ENCODE measurements at places on chromosomes 4 and X.

DNA sequence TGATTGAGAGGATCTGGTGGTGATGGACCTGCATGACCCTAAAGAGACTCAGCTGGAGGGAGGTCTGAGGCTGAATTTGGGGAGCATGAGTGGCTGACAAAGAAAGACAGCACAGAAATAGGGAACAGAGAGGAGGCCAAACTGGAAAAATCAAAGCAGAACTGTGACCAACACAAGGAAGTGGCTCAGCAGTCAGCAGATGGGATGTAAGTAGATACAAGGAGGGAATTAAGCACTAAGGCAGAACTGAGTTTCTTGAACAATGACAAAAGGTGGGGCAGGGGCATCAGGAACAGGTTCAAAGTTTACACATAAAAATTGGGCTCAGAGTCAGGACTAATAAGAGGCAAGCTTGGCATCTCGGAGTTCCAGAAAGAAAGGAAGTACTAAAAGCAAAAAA, 144.3 kb upstream of the KLF3 start:
- no peak for DNase-seq

DNA sequence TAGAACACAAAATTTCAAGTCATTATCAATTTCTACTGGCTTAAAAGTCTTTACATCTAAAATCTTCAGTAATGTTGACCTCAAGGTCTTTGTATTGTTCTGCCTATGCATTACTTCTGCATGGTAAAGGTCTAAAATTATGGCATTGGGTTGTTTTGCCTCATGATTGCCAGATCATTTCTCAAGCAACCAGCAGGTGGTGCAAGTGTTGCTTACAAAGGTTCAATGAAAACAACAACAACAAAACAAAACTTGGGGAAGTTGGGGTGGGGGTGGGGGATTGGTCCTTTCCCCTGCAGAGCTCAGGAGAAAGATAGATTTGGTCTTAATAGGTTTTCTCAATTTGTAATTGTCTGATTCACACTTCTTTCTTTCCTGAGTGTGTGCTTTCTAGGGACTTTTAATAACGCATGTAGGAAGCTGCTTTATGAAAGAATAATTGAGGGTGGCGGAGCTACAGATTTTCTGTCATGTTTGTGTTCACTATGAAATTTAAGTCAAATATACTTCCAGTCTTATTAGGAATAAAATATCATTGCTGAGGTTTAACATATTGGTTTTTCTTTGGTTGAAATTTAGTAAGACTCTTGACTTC, 145.1 kb downstream of the COL4A5 start:
- no peak for DNase-seq

DNA sequence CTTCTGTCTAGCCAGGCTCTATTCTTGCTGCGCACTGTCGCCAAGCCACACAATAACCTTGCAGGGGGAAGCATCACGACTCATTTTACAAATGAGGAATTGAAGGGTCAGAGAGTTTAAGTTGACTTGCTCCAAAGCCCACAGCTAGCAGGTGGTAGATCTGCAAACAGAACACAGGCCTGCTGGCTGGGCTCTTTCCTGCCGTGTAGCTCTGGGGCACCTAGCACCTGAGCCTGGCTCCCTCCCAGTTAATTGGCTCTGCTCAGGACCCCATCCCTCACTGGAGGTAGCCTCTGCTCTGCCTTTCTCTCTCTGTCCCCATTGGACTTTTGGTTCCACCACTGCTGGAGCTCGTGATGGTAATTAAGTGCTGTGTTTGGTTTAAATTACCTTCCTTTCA, 98.5 kb downstream of the NSUN7 start:
- DNase-seq, result no peak

DNA sequence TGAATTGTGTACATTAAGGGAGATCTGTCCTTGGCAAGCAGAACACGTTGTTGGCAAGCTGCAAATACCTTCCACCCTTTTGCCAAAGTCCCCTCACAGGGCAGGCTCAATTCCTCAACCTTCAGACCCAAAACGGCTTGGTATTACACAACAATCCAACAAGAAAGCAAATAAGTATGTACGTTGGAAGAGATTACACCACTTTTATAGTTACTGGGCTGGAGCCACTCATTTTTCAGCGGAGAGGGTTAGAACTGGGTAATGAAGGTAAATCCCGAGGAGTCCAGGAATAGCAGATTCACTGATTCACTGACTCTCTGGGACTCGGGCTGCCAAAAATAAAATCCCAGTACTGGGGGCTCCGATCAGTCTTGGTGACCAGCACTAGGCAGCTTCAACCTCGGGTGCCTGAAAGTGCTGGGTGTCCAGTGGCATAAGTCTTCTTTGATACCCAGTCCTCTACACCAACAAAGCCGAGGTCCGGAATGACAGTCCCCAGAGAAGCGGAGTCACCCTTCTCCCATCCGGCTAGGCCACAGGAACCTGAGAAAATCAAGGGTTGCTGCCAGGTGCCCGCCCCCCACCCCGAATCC, 587 bp downstream of the TIMM8A start:
- no peak for DNase-seq

DNA sequence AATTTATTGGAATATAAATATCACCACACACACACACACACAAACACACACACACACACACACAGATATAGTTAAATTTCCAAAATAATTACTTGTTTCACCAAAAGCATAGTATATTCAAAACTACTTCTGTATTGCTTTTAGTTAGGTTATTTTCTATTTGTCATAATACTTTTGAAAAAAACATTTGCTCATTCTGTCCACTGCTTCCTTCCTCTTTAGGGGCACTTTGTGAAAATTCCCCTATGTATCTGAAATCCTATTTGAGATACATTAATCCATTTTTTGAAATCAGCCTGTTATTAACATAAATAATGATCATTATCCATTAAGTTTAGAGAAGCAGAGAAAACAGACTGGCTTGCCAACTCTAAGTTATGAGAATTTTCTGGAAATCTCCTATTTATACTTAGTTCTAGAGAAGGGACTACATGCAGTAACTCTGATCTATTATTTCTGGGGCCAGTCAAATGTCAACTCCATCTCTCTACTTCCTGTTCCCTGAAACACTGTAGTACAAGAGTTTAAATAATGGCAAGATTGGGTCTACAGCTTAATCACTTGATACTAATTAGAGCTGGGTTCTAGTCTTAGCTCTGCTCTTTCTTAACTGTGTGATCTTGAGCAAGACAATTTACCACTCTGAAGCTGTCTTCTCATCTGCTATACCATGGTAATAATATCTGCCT, 54.4 kb upstream of the GPR174 start:
- DNase-seq, result no peak

DNA sequence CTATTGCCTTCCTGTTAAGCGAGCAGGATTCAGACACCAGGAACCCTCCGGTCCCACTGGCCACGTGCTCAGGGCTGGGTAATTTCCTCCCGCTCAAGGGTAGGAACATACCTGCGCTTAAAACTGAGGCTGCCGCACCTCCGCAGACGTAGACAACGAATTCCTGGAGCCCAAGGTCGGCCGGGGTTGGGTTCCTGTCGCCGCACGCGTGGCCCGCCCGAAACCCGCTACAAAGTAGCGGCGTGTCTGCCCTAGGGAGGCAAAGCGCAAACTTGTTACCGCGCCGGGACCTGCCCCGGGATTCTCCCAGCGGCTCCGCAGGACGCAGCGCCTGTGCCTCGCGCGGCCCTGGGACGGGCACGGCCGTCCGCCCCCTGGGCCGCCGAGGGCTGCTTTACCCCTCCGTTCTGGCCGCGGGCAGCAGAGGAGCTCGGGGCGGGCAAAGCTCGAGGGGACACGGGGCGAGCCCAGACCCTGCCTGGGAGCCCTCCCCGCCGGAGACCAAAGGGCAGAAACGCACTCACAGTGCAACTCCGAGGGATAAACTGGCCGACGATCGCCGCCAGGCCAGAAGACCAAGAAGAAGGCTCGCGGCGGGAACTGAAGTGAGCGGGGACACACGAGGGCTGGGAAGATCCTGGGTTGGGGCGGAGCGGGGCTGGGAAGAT, at the start of gene ERVMER34-1:
TSS of gene ERVMER34-1 (minus strand) at position 607 of the 668 bp plus-strand sequence. CDS start 5,905 bp downstream, outside the sequence.
- DNase-seq, result no peak

GRCh38 chr4:15855804-15856475, 77.8 kb downstream of the CD38 start:
- no peak for DNase-seq

DNA sequence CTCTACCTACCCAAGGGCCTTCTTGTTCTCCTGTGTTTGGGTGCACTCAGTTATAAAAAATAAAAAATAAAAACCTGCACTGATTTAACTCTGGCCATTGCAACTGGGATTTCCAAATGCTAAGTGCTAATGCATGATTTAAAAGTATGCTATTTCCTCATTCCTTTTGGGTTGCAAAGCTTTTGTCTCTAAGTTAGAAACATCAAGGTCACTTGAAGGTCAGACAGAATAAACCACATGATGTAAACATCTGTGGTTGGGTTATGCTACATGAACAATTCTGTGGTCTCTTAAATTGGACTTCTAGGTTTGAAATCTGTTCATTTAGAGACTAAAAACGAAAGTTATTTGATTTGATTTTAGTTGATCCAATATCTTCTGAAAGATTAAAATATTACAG, 1547.4 kb upstream of the TENM3 start:
- DNase-seq, result no peak

DNA sequence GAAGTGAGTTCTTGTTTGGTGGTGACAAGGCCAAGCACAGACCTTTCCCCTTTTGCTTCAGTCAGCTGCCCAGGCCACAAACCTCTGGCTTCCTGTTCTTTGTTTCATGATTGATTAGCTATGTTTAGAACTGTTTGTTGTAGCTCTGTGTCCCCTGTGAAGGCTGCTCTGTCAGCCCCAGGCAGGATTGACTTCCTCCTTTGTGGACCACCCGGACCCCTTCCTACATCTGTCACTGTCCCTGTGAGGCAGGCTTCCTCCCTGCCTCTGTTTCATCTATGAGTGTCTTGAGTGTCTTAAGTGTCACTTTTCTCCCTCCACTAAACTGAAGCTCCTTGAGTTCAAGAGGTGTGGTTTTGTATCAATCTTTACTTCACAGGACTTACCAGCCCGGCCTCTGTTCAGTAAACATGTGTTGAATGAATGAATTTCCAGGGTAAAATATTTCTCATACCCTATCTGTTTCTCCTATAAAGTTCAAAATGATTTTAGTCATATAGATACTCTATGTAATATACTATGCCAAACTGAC, 83.5 kb downstream of the ZNF674 start:
- no peak for DNase-seq

GRCh38 chr4:28639747-28640146, 1779.1 kb downstream of the STIM2 start:
- no peak for DNase-seq

- no peak for DNase-seq
Observed at GRCh38 chr4:39490322-39490721, 31.5 kb downstream of the LIAS start.

GRCh38 chrX:136528645-136529315, 3.2 kb upstream of the VGLL1 start:
- DNase-seq, result no peak

- DNase-seq, result no peak
Observed at GRCh38 chr4:88028946-88029345, 21.5 kb downstream of the PKD2 start.

DNA sequence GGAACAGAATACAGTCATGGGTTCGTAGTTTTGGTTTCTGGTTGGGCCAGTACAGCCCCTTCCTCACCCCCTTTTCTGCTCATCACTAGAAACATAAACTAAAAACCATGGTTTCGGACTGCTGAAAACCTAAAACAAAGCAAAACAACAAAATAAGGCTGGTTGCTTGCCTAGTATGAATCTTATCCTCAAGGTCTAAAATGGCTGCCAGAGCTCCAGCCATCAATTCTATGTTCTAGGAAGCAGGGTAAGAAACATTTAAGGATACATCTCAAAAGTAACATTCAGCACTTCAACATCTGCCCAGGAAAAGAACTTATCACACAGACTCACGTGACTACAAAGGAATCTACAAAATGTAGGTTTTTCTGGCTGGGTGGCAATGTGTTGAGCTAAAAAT, 31.5 kb downstream of the PPP3CA start:
- no peak for DNase-seq

DNA sequence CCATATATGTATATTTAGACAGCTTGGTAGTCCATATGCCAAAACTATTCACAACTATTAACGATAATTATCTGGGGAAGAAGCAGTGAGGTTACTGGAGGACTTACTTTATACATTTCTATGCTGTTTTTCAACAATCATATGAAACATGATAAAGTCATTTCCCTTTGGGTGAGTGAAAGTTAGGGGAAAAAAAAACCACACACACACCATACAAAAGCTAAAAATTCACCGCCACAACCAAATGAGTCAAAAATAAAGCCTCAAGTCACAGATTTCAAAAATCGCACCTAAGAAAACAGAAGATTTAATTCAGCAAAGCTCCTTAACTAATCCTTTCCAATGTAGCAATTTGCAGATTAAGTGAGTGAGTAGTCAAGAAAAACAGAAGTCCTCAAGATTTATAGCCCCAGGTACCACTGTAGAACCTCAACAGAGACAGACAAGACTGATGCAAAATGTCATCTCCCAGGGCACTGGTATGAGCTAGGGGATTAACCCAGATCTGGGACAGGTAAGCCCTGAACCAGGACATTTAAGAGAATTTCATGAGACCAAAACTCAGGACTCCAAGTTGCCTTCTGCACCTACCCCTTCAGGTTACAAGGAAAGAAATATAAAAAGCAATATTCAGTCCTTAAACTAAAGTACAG, 35.1 kb downstream of the SYTL4 start:
- DNase-seq, result no peak

- no peak for DNase-seq
Observed at GRCh38 chr4:90181644-90182043, 54.5 kb downstream of the CCSER1 start.

DNA sequence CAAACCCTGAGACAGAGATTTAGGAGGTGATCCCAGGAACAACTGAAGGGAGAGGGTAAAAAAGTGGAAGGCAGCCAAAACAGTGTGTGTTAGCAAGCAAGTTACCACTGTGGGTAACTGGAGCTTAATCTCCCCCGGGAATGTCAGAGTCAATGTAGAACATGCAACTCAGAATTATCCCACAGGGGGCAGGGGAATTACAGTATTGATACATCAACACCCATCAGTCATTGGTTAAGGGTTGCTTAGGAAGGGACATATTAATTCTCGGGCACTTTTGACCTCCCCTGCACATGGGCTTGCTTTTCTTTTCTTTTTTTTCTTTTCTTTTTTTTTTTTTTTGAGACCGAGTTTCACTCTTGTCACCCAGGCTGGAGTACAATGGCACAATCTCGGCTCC, 29.3 kb downstream of the CXorf58 start:
- DNase-seq, result no peak

GRCh38 chr4:36213977-36214376, 30.3 kb downstream of the ARAP2 start:
- DNase-seq, result no peak

DNA sequence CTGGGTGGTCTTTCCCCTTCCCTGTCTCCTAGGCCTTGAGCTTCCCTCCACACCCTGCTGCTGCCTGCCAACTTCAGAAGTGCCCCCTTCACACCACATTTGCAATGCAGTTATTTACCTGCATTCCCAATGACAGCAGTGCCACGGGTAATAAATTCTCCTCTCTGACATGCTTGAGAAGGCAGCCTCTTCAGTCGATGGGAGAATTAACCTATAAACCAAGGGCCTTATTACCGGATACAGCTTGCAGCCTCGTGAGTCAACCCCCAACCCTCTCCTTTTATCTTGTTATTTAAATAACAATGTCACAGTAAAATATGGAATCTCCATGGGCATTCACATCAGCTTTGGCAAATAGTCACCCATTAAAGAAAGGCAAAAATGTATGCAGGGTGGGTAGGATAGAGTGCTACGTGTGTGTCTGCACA, 34.7 kb upstream of the LGI2 start:
- DNase-seq, result no peak

GRCh38 chr4:76074468-76074867, at the start of gene ART3:
Gene ART3, plus strand, starts transcription at chr4:76074709. Its CDS starts 1,181 bp downstream, at chr4:76075890.
- DNase-seq, result no peak
